ENCODE measurements at places on chromosomes 16 and 17.

GRCh38 chr16:57643910-57644309 lies 15.5 kb downstream of the ADGRG1 start:
- no peak for DNase-seq

DNA sequence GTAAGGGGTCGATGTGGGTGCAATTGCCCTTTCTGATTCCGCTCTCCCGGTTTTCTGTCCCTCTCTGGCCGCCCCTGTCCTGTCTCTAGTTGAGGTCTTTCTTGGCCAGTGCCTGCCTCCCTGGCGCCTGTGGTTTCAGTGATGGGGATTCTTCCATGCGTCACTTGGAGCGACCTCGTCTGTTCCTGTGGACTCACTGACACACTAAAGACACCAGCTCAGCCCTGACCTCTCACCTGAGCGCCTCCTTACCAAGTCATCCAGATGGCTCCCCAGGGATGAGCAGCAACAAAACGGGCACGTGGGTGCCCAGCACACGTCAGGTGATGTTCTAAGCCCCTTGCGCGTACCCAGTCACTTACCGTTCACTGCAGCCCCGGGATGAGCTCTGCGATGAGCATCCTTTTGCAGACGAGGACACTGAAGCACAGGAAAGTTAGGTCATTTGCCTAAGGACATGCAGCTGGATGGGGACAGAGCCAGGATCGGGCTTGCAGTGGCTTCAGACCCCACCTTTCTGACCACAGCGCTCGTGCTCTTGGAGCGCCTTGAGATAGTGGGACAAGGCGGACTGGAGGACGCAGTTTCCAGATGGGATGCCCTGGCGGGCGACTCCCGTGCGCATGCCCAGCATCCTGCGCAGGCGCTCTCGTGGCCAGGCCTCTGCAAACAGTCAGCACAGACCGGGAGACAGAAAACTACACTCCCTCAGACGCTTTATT lies 11.5 kb upstream of the LGALS3BP start:
- DNase-seq = no peak

GRCh38 chr17:9339958-9340357 lies 235.7 kb downstream of the STX8 start:
- no peak for DNase-seq

DNA sequence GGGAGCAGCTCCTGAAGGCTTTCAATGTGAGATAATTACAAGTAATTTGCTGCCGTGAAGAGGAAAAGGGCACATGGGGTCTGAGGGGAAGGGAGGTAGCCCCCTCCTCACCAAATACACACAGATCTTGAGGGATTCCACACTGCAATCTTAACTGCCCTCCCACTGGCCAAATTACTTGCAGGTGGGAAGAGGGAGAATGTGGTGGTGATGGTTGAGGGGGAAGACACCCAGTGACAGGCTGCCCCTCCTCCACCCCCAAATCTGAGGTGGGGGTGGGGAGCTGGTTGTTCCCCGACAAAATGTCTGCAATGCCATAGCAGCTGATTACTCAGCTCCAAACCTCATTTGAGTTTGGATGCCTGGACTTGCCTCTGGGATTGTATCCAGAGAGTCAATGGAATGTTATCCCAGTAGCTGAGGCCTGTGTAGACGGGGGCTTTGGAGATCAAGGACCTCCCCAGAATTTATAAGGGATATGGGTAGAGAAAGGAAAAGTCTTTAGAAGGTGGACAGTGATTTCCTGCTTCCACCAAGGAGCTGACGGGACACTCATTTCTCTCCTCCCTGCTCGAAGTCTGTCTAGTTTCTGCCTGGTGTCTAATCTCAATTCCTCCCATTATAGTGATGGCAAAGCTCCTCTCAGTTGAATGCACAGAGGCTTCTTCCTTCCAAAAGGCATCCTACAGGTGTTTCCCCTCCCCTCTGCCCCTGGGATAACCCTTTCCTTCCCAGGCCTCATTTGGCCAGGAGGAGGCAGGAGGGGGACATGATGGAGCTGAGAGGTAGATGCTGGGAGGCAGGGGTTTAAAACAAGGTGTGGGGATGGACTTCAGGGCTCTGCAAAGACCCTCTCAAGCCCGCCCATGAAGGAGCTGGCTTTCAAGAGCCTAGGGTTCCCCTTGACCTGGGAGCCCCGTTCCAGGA lies 8.7 kb downstream of the DLX4 start:
- DNase-seq = no peak

- DNase-seq = no peak
Measured at GRCh38 chr17:43772877-43773648, 5.7 kb downstream of the DUSP3 start.

- DNase-seq = no peak
Measured at GRCh38 chr17:62611728-62612127, 15.7 kb upstream of the MRC2 start.

DNA sequence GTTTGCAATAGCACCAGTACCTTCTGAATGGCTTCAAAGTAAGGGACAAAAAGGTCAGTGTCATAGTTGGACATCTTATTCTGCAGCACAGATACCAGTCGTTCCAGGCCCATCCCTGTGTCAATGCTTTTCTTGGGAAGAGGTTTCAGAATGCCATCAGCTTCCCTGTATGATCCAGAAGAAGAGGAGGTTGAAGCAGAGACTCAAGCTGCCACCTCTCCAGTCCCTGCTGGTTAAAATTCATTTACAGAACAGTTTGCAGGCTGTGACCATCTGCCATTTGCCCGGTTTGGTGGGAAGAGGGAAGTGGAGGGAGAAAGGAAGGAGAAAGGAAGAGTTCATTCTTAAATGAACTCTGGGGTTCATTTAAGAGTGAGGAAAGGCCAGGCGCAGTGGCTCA lies 18.4 kb upstream of the EXOSC6 start:
- DNase-seq = no peak

DNA sequence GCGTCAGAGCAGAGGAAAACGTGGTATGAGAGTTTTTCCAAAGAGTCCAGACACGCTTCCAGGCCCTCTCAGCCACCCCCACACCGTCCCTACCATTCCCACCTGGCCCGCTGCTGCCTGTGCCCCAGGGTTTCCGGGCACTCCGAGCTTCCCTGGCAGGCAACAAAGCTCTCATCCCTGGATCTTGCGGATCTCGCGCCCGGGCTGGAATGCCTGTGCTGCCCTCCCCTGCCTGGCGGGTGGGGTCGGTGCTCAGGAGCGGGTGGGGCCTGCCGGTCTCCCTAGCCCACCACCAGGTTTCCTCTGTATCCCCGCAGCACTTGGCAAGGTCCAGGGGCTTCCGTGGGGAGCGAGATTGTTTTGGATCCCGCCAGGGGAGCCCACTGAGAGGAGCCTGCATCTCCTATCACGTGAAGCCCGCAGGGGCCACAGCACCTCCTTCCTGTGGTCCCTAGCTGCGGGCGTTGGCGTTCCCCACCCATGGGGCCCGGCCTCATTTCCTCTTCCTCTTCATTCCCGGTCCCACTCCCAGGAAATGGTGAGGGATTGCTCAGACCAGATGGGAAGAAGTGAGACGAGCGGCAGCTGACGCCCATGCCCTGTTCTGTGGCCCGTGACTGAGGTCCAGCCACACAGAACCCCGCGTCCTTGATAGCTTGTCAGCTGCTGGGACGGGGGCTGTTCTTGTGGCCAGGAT lies 11.0 kb downstream of the TBC1D24 start:
- DNase-seq = no peak

- no peak for DNase-seq
Measured at GRCh38 chr16:54974367-54974766, 43.7 kb downstream of the IRX5 start.

- DNase-seq = no peak
Measured at GRCh38 chr16:77782694-77783093, 5.7 kb upstream of the VAT1L start.

GRCh38 chr16:62386411-62386810 lies 350.2 kb upstream of the CDH8 start:
- DNase-seq = peak; percentile 0

GRCh38 chr17:1888741-1889140 lies 58.9 kb downstream of the RPA1 start:
- DNase-seq = no peak

DNA sequence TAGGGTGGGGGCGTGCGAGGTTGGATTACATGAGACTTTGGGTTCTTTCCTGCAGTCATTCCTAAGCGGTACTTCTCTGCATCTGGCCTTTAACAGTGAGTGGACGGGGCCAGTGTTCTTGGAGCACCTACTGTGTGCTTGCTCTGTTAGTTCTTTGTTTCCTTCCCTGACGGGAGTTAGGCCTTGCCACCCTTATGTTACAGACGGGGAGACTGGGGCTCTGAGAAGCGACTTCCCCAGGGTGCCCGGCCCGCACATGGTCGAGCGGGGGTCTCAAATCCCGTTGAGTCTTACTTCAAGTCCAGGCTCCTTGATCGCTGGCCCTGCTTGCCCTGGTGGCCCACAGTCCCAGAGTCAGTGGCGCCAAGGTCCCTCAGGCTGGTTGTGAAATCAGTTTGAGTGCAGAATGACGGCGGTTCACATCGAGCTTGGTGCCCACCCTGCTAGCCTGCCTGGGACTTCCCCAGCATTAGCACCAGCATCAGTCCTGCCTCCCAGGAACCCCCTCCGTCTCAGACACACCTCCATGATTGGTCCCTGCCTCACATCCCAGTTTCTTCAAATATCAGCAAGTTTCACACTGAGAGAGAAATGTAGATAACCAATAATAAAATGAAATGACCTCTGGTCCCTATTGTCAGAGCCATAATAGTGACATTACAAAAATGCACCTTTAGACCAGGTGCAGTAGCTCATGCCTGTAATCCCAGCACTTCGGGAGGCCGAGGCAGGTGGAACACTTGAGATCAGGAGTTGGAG lies 128.0 kb downstream of the CMIP start:
- no peak for DNase-seq

DNA sequence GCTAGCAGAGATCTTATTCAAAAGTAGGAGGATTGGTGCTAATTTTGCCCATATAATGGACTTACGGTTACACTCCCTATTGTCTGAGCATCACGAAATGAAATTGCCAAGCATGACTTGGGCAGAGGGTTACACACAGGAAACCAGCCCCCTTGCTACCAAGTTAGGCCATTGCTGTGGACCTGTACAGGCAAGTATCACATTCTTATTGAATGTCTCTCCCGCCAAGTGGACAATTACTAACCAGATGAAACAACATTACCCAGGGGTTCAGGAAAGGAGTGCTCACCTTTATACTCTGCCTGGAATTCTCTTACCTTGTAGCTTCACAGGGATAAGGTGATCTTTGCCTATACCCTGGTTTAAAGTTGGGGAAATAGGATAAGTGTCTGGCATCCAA lies 70.6 kb upstream of the TOX3 start:
- no peak for DNase-seq

DNA sequence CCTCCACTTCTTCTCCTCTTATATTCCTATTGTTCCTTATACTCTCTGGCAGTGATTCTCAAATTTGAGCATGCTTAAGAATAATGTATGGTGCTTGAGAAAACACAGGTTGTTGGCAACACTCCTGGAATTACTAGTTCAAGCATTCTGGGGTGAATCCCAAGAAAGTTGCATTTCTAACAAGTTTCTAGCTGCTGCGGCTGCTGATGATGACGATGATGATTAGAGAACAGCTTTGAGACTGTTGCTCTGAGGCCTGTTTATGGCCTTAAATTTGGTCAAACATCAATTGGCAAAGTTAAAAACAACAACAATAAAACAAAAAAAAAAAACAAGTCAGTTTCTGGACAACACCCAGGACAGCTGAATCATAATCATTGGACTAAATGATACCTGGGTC lies 961.9 kb downstream of the CDH11 start:
- DNase-seq = no peak

DNA sequence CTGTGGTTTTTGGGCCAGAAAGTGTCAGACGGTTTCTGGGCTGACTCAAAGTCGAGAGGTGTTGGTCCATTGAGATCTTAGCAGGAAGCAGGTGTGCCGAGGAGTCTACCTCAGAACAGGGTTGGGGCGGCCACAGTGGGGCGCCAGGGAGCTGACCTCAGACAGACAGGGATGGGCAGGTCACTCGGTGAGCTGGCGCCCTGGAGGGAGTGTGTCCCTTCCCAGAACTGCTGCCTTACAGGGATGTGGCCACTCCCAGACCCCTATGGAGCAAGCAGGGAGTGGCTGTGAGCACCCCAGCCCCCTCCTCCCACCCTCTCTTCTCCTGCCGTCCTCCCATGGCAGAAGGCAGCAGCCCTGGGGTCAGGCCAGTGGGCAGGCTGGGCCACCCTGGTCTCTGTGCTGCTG lies 14.0 kb upstream of the DPEP1 start:
- DNase-seq = no peak

GRCh38 chr16:63749276-63749675 lies 1372.6 kb downstream of the CDH11 start:
- DNase-seq = peak; percentile 12

All from SK-N-MC (cell line).